ENCODE measurements at places on chromosomes 2 and 18.

- DNase-seq = no peak
These were observed 49.9 kb downstream of the FAM210A start for GRCh38 chr18:13676471-13676870.

DNA sequence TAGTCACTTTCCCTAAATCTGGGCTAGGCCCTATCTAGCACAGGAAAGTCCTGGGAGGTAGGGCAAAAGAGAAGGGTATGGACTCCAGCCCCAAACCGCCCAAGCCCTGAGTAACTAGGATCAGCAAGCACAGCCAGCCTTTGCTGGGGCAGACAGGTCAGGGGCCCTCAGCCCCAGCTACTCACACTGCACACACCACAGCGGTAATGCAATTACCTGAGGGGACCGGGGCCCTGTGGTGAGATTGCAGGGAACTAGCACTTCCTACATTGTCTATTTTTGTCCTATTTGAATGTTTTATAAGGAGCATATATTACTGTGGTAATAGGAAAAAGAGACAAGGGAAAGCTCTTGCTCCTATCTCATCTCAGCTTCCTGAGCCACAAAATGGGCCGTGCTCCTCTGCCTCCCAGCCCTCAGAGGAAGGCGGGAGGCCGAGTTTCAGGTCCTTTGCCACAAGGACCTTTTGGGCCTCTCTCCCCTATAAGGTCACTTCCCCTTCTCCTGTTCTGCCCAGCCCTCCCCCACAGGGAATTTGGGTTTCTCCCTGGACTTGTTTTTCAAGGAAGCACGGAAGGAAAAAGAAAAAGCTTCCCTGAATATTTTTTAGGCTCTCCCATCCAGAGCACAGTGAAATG, 20.5 kb downstream of the RAB11FIP5 start:
- DNase-seq = no peak

DNA sequence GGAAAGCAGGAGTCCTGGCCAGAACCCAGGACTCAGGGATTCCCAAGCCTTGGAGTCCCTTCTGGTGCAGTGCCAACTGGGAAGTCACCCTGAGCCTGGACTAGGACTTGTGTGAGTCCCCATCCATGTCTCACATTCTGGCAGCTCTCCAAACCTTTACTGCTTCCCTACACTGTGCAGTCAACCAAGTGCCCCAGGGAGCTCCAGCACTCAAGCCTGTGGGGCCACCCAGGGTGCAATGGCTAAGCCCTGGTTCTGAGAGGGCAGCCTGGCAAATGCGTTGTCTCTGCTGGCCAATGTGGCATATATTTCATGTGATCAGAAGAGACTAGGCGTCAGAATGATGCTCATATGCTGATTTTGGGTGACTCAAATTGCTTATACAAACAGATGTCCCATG, 223.4 kb downstream of the SP3 start:
- DNase-seq = no peak

DNA sequence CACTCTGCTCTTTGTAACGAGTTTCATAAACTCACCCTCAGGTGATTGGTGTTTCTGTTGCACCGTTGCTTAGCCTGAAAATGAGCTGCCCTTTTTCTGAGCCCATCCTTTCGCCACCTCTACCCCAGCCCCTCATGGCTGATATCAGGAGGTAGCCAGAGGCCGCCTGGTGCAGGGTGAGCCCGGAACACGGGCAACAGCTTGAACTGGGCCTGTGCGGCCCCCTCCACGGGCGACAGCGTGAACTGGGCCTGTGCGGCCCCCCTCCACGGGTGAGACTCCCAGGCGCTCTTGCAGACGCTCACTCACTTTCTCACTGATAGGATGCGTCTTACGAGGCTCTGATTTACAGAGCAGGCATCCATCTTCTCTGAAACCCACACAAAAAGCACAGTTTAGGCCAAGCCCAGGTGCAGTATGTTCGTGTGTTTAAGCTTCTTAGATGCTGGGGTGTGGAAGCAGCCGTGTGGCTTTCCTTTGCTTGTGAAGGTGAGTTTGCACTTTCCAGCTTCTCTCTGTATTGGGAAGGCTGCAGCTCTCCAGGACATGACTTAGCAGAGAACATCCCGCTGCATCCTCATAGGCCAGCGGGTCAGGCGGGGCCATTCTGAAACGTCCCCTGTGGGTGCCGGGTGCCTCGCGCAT, 83.5 kb downstream of the NFATC1 start:
- no peak for DNase-seq

DNA sequence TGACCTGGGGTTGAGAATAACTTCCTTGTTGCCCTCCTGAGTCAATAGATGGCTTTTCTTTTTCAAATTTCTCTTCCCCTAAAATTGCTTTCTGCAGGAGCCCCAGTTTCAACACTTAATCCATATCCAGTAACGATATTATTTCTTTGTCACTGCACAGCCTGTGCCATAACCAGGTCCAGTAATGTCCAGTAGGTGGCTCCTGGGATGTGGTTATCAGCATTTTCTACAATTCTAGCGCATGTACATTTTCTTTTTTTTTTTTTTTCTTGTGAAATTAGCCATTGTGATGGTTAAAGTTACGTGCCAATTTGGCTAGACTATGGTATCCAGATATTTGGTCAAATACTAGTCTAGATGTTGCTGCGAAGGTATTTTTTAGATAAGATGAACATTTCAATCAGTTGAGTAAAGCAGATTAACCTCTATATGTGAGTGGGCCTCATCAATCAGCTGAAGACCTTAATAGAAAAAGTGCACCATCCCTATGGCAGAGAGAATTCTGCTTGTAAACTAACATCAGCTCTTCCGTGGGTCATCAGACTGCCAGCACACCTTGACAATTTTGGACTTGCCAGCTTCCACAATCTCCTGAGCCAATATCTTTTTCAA, 72.9 kb upstream of the SCG2 start:
- no peak for DNase-seq

DNA sequence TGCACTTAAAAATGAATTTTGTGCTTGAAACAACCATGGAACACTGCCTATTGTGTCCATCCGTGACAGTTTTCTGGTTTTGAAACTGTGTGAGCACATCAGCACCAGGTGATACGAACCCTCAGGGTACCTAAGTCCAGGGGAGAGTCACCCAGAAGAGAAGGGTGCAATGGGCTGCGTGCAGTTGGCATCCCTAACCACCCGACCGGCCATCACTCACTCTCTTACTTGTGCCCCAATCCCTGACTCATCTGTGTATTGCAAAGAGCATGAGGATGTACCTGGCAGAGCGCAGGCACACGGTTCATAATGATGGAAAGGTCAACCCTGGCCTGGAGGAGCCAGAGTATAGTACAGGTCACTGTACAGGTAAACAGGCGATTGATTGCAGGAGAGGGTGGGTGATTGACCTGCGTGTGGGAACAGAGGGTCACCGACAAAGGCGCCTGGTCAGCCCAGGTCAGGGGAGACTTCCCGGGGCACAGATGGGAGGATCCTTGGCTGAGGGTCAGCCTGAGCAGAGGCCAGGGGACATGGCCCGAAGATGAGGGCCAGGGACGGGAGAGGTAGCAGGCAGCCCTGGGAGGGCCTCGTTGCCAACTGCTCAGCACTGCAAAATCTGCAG, 160.3 kb downstream of the SEPTIN10 start:
- no peak for DNase-seq

DNA sequence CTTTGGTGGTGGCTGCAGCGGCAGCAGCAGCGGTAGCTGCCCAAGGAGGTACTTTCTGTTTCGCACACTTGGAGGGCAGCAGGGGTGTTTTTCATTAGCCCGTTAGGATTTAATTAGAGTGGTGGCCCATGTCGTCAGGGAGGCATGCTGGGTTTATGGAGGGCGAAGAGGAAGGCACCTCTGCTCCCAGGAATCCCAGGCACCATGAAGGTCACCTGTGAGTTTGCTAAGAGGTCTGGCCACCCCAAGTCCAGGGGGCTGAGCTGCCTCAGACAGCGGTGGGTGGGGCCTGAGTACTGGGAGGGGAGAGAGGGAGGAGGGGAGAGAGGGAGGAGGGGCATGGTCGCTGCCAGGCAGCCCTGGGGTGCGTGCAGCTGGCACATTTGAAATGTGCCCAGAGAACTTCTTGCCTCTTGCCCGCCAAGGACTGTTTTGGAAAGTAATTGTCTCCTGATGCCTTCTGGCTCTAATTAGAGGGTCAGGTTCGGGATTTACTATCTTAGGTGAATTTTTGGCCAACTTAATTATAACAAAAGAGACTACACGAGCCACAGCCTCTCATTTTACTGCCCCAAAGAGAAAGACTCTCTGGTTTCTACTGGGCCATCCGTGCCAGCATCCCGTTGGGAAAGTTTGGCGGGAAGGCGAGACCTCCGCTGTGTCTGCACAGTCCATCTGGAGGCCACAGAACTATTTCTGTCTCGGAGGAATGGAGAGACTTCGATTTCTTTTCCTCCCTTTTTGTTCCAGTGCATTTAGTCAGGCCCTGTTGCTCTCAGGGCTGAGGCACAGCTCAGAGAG, 62.0 kb downstream of the GLI2 start:
- DNase-seq = no peak

DNA sequence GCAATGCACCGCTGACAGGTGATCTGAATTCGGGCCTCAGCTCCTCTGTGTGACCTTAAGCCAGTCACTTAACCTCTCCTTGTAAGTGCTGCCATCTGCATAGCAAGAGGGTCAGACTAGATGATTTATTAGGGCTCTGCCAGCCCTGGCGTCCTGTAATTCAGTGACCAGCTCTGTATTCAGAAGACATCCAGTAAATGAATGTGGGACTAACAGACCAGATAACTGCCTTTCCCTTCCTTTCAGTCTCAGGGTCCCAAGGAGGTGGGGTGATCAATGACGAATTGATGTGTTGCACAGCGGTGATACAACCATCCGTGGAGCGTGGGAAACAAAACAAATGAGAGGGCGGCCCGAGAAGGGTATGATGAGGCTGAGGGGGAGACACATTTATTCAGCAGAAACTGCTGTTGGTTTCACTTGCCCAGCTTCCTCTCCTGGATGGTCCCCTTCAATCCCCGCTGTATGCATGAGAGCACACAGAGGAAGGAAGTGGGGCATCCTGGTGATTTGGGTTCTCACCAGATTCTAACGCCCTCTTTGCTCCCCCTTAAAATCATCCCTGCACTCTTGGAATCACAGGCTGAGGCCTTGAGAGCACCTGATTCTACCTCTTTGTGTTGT, 92.8 kb downstream of the VIT start:
- no peak for DNase-seq

- no peak for DNase-seq
These were observed 36.4 kb upstream of the SLC14A1 start for GRCh38 chr18:45687621-45688020.

GRCh38 chr2:192228685-192229084, 34.0 kb upstream of the TMEFF2 start:
- no peak for DNase-seq

DNA sequence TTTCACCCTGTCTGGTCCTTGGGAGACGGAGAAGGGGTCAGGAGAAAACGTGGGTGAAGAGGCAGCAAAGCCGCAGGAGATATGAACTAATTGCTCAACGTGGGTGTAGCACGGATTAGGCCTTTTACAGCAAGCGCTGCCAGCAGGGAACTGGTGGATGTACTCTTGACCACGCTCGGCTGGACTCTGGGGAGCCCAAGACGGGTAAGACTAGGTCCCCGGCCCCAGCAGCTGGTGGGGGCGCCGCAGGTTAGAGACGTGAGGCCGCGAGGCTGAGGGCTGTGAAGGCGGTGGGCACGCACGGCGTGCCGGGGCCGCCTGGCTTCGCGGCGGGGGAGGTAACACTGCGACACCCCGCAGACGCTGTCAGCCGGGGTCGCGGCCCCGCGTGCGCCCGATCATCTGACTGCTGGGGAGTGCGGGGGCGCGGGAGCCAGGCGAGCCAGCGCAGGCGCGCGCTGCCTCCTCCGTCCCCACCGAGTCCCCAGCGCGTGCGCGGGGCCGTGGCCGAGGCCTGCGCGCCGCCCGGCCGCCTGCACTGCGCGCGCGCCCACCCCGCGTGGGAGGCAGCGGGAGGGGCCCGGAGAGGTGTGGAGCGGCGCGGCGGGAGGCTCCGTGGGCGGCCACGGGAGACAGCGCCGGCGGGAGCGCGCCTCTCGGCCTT, at the start of gene CLIP4:
TSS of gene CLIP4 (plus strand) at position 470 of the 664 bp plus-strand sequence. CDS start 5,974 bp downstream, outside the sequence.
- no peak for DNase-seq

All from fibroblast of skin of left biceps (primary cell).